ENCODE measurements at places on chromosomes 3 and 15. TPM values are rescaled to one million over a fixed set of nuclear protein-coding genes. Genes with fewer than 3 reads are reported as not detected.
A peak's percentile ranks its signal among the peaks of the same experiment; 100 is the strongest.

Gene GHRL
- total RNA-seq: 0.73 TPM

Gene ZKSCAN7
- total RNA-seq: 1.7 TPM

GRCh38 chr3:30282154-30282696 lies 324.2 kb upstream of the TGFBR2 start:
- peaks cover 18% of the 10 kb centered on the region for H3K4me1 ChIP-seq
- no peaks in the 10 kb centered on the region for H3K27me3 ChIP-seq
- no peak overlapping the region for H3K4me3 ChIP-seq
- H3K27ac ChIP-seq: no peak overlapping the region
- H3K36me3 ChIP-seq: no peaks in the 10 kb centered on the region
- no peak for DNase-seq

Gene RTP1
- total RNA-seq: not detected

DNA sequence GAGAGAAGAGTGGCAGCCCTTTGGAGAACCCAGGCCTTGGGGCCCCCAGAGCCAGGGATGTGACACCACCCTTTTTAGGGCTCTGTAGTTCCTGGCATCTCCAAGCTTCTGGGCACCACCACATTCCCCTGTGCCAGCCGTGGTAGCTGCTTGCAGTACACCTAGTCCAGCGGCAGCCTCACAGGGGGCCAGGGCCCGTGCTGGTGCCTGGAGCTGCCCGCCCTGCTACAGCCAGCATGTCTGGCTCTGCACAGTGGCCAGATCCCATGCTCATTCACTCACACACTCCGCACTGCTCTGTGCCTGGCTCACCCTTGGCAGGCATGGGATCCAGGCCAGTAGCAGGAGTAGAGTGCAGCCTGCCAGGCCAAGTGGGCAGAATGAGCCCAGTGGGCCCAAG lies 351.6 kb upstream of the TMCO5A start:
- no peak for DNase-seq
- H3K27me3 ChIP-seq: no peaks in the 10 kb centered on the region
- no peak overlapping the region for H3K27ac ChIP-seq
- H3K4me1 ChIP-seq: no peaks in the 10 kb centered on the region
- H3K4me3 ChIP-seq: no peak overlapping the region

Gene PRR20G
- not detected for total RNA-seq

- no peak for DNase-seq
- no peaks in the 10 kb centered on the region for H3K36me3 ChIP-seq
- H3K27me3 ChIP-seq: no peaks in the 10 kb centered on the region
- H3K27ac ChIP-seq: no peak overlapping the region
- H3K4me1 ChIP-seq: no peaks in the 10 kb centered on the region
- H3K4me3 ChIP-seq: no peak overlapping the region
These were observed 431.9 kb downstream of the MFSD1 start for GRCh38 chr3:159233734-159234133.

GRCh38 chr3:182843478-182843877 lies 50.2 kb downstream of the ATP11B start:
- no peaks in the 10 kb centered on the region for H3K4me1 ChIP-seq
- no peak for DNase-seq
- H3K27ac ChIP-seq: no peak overlapping the region
- H3K4me3 ChIP-seq: no peak overlapping the region
- peaks cover 45% of the 10 kb centered on the region for H3K36me3 ChIP-seq
- no peaks in the 10 kb centered on the region for H3K27me3 ChIP-seq

DNA sequence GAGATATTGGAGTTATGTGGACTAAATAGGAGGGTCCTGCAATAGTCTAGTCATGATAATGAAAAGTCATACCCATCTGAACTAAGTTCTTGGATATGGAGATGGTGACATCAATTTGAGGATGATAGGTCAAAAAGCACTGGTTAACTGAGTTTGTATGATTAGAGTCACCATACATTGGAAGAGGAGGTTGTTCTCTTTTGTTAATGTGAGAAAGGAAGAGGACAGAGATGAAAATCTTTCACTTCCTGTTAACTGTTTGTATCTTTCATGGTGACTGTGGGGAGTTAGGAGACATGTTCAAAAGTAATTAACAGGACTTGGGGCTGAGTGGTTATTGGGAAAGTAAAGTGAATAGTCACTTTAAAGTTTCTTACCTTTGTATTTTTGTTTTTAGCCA lies 11.1 kb downstream of the TMEM62 start:
- H3K27me3 ChIP-seq: no peaks in the 10 kb centered on the region
- peaks cover 25% of the 10 kb centered on the region for H3K36me3 ChIP-seq
- no peak overlapping the region for H3K4me3 ChIP-seq
- DNase-seq: no peak
- no peak overlapping the region for H3K27ac ChIP-seq
- peaks cover 16% of the 10 kb centered on the region for H3K4me1 ChIP-seq

Gene PATL2
- total RNA-seq: 17.2 TPM

DNA sequence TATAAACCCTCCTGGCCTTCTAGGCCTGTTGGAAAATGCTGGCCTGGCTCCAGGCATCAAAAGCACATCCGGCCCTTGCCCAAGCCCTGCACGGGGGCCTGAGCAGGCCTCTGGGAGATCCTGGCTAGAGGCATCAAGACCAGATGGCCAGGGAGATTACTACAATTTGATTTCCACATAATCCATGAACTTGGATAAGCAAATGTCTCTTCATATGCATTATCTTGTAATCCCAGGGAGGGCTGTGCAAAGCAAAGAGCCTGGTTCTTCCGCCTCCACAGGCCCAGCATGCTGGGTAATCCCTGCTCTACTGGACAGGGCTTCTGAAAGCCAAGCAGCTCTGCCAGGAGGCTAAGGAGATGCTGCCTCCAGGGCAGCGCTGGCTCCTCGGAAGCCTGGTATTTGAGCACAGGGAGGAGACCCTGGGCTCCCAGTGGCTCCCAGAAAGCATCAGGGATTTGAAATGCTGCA lies 18.2 kb downstream of the MRPL46 start:
- no peak for DNase-seq
- H3K27me3 ChIP-seq: peaks cover 9% of the 10 kb centered on the region
- peaks cover 4% of the 10 kb centered on the region for H3K4me1 ChIP-seq
- H3K27ac ChIP-seq: no peak overlapping the region

Gene CIB2
- total RNA-seq: 2.2 TPM

GRCh38 chr3:37993460-37993819 lies 2.9 kb downstream of the VILL start:
- peaks cover 13% of the 10 kb centered on the region for H3K36me3 ChIP-seq
- H3K27me3 ChIP-seq: no peaks in the 10 kb centered on the region
- H3K4me3 ChIP-seq: peak overlapping the region; percentile 90
- peak overlapping the region; percentile 94 for H3K27ac ChIP-seq
- DNase-seq: no peak

Gene IQCB1
- total RNA-seq: 36.8 TPM

DNA sequence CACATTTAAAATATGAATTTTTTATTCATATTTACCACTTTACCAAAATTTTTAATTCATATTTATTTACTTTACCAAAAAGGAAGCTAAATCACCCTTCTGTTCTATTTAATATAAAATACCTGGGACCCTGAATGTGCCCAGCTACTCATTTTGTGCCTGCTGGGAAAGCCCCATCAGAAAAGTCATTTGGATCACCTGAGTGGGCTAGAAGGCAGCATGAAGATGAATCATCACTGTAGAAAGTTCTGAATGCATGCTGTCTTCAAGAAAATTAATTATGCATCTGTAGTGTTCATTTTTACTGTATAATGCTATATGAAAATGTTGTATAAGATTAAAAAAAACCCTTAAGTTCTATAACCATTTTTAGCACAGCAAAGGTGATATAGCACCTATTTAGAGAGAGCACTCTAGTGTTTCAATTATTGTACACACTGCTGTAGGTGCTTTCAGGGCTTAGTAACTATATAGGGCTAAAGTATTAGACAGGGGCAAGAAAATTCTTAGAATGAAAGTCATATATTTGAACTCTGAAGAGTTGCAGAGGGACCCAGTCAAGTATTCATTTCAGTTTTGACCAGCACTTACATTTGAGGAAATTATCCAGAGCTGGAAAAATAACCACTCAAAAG lies 175.1 kb downstream of the NFKBIZ start:
- H3K27ac ChIP-seq: no peak overlapping the region
- DNase-seq: peak; percentile 51
- no peak overlapping the region for H3K4me3 ChIP-seq
- no peaks in the 10 kb centered on the region for H3K27me3 ChIP-seq
- peaks cover 9% of the 10 kb centered on the region for H3K4me1 ChIP-seq
- H3K36me3 ChIP-seq: no peaks in the 10 kb centered on the region

GRCh38 chr3:182487143-182487542 lies 306.2 kb upstream of the ATP11B start:
- peaks cover 2% of the 10 kb centered on the region for H3K27me3 ChIP-seq
- no peaks in the 10 kb centered on the region for H3K36me3 ChIP-seq
- H3K27ac ChIP-seq: no peak overlapping the region
- H3K4me1 ChIP-seq: no peaks in the 10 kb centered on the region
- no peak for DNase-seq
- H3K4me3 ChIP-seq: no peak overlapping the region

DNA sequence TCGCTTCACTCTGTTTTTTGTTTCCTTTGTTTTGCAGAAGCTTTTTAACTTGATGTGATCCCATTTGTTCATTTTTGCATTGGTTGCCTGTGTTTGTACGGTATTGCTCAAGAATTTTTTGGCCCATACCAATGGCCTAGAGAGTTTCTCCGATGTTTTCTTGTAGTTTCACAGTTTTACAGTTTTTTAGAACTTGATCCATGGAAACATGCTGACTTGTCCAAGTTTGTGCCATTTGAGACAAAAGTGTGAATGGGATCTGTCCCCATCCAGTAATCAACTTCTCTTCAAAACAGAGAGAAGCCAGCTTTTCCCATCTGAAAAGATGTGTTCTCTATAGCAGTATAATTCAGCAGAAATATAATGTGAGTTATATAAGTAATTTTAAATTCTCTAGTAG lies 266.5 kb upstream of the LRTM1 start:
- no peaks in the 10 kb centered on the region for H3K36me3 ChIP-seq
- no peak for DNase-seq
- no peak overlapping the region for H3K27ac ChIP-seq
- H3K27me3 ChIP-seq: no peaks in the 10 kb centered on the region

- H3K27me3 ChIP-seq: no peaks in the 10 kb centered on the region
- DNase-seq: no peak
- H3K27ac ChIP-seq: no peak overlapping the region
These were observed 14.6 kb upstream of the ATP10A start for GRCh38 chr15:25877681-25878080.

GRCh38 chr3:133169331-133170068 lies 131.3 kb downstream of the TMEM108 start:
- no peaks in the 10 kb centered on the region for H3K4me1 ChIP-seq
- no peaks in the 10 kb centered on the region for H3K36me3 ChIP-seq
- H3K27me3 ChIP-seq: peaks cover 9% of the 10 kb centered on the region
- H3K27ac ChIP-seq: no peak overlapping the region

Gene MYRIP
- not detected for total RNA-seq

DNA sequence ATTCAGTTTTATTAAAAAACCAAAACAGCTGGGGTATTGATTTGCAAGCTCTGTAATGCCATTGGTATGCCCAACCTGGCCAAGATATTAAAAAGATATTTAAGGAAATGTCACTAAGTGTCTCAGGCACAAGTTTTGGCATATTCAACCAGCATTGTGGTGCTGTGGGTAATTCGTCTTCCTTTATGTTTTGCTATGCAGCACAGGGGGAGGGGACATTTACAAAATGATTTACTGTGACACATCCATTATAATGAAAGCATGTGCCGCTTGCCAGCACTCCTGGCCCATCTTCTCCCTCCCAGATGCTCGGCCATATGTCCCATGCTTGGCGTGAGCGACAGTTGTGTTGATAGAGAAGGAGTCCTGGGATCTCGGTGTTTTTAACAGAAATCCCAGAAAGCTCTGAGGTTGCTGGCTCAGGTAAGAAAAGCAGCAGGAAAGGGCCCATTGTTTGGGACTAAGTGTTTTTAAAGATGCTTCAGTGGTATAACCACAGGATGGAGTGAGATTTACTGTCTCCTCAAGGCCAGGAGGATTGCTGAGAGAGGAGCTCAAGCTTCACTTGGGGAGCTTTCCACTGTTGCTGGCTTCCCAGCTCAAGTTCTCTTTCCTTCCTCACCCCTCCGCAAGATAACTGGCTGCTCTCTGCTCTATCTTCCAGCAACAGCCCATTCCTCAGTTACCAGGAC lies 158.2 kb upstream of the TSC22D2 start:
- H3K27ac ChIP-seq: no peak overlapping the region
- no peak for DNase-seq
- H3K36me3 ChIP-seq: no peaks in the 10 kb centered on the region
- no peak overlapping the region for H3K4me3 ChIP-seq

Gene WDR49
- total RNA-seq: not detected

Gene GPR149
- total RNA-seq: not detected

Gene GABPB1
- 54.1 TPM for total RNA-seq

DNA sequence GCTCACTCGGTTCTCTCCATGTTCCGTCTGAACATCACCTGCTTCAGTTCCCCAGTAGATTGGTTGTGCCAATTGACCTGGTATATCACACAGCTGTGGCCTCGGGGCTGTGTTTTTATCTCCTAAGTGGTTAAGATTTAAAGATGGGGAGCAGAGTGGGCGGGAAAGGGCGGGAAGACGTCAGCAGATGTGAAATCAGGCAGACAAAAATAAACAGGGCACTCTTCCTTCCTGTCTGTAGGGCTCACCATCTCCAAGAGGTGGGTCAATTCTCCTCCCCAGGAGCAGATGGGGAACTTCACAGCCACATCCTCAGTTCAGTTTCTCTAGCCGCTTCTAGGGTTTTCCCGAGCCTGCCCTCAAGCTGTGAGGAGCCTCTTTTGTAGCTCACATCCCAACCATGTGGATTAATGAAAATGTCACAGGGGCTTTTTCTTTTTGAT lies 26.8 kb upstream of the LIMD1 start:
- peaks cover 25% of the 10 kb centered on the region for H3K4me1 ChIP-seq
- peak; percentile 73 for DNase-seq
- peak overlapping the region; percentile 67 for H3K27ac ChIP-seq
- H3K4me3 ChIP-seq: no peak overlapping the region
- H3K27me3 ChIP-seq: no peaks in the 10 kb centered on the region

Gene MAGEL2
- not detected for total RNA-seq

DNA sequence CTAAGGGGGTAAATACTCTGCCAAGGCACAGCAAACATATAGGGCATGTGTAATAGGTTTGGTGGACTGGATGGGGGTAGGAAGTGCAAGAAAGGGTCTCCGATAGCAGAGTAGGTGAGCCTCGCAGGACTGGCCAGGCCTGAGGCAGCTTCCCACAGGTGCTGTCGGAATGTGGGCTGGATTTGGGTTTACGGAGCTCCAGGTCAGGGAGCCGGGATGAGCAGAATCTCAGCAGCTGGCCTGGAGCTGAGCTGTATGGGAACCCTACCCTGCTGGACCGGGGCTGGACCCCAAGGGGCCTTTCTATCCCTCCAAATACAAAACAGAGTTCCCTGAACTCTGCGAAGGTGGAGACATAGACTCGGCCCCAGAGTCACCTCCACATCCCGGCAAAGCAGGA lies 15.0 kb downstream of the KLF15 start:
- H3K4me1 ChIP-seq: no peaks in the 10 kb centered on the region
- H3K4me3 ChIP-seq: no peak overlapping the region
- peaks cover 7% of the 10 kb centered on the region for H3K27me3 ChIP-seq

All from activated CD4-positive, alpha-beta memory T cell treated with anti-CD3 and anti-CD28 coated beads for 36 hours (primary cell).